ENCODE measurements at places on chromosomes 1 and 21. TPM values are rescaled to one million over a fixed set of nuclear protein-coding genes. Genes with fewer than 3 reads are reported as not detected.

DNA sequence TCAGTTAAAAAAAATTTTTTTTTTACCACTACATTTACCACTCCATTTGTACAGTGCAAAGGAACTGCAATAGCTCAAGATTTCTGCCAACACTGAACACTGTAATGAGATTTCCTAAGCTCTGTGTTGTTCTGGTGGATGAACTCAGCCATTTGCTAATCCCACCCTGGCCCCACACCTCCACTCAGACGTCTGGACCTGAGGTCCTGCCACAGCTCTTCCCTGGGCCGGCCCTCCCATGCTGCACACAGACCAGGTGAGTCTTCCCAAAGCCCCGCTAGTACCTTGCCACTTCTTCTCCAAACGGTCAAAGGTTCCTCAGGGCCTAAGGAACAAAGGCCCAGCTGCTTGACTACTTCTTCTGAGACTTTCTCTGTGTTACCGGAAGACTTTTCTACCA, 56.4 kb downstream of the SLC45A1 start:
- H3K4me1 ChIP-seq: no peaks in the 10 kb centered on the region
- H3K27ac ChIP-seq: no peak overlapping the region
- no peak for DNase-seq
- no peak overlapping the region for H3K4me3 ChIP-seq
- no peaks in the 10 kb centered on the region for H3K27me3 ChIP-seq
- peaks cover 7% of the 10 kb centered on the region for H3K36me3 ChIP-seq

DNA sequence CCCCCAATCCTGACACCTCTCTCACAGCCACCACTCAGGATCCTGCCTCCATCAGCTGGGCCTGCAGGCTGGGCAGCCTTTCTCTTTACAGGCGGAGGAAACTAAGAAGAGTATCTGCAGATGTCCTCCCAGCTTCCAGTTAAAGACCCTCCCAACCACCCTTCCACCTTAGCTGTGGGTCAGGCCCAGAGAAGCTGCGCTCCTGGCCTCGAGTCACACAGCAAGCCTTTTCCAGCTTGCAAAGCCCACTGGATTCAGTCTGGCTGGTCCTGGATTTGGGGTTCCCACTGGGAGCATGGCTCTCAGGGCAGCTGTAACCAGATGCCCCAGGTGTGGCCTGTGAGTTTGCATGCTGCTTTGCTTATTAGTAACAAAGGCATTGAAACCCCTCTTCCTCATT, 19.9 kb downstream of the KCNQ4 start:
- peaks cover 24% of the 10 kb centered on the region for H3K4me1 ChIP-seq
- no peaks in the 10 kb centered on the region for H3K36me3 ChIP-seq
- no peak overlapping the region for H3K4me3 ChIP-seq
- H3K27ac ChIP-seq: no peak overlapping the region
- no peaks in the 10 kb centered on the region for H3K27me3 ChIP-seq

GRCh38 chr1:156421939-156422601, 53.1 kb downstream of the RHBG start:
- peaks cover 16% of the 10 kb centered on the region for H3K27me3 ChIP-seq
- peaks cover 8% of the 10 kb centered on the region for H3K4me1 ChIP-seq
- no peak for DNase-seq
- no peak overlapping the region for H3K27ac ChIP-seq
- peak overlapping the region; percentile 45 for H3K4me3 ChIP-seq

GRCh38 chr1:226810681-226811080, 59.7 kb upstream of the PSEN2 start:
- no peak for DNase-seq
- no peaks in the 10 kb centered on the region for H3K36me3 ChIP-seq
- no peaks in the 10 kb centered on the region for H3K4me1 ChIP-seq
- no peak overlapping the region for H3K4me3 ChIP-seq
- no peak overlapping the region for H3K27ac ChIP-seq

GRCh38 chr1:171142416-171143385, 42.4 kb upstream of the FMO2 start:
- no peak overlapping the region for H3K4me3 ChIP-seq
- no peaks in the 10 kb centered on the region for H3K36me3 ChIP-seq
- no peaks in the 10 kb centered on the region for H3K27me3 ChIP-seq
- H3K27ac ChIP-seq: no peak overlapping the region

GRCh38 chr1:81558291-81559076, 242.2 kb upstream of the ADGRL2 start:
- H3K27ac ChIP-seq: no peak overlapping the region
- H3K27me3 ChIP-seq: no peaks in the 10 kb centered on the region
- H3K4me3 ChIP-seq: no peak overlapping the region
- DNase-seq: no peak
- no peaks in the 10 kb centered on the region for H3K36me3 ChIP-seq
- H3K4me1 ChIP-seq: no peaks in the 10 kb centered on the region

The CD2 gene
- total RNA-seq: 2.9 TPM

- peak overlapping the region; percentile 78 for H3K27ac ChIP-seq
- peaks cover 20% of the 10 kb centered on the region for H3K4me1 ChIP-seq
- DNase-seq: peak; percentile 46
- peaks cover 18% of the 10 kb centered on the region for H3K36me3 ChIP-seq
- H3K27me3 ChIP-seq: no peaks in the 10 kb centered on the region
Observed at GRCh38 chr1:160346958-160347357, 3.8 kb downstream of the NCSTN start.

DNA sequence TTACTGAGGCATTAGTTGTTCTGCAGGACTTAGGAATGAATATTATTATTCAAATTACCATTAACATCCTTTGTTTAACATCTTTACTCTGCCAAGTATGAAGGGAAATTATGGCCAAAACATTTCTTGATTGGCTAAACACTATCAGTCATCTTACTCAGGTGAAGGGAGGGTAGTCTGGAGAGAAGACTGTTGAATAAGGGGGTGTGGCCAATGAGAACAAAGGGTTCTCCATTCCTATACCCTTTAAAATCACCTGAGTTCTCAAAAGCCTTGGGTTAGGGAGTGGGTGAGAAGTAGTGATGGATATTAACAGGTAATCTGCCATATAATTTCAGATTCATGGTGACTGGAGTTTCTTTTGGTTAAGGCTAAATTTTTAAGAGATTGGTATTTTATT, 19.3 kb downstream of the CRYZL1 start:
- H3K36me3 ChIP-seq: no peaks in the 10 kb centered on the region
- no peak overlapping the region for H3K27ac ChIP-seq
- no peaks in the 10 kb centered on the region for H3K4me1 ChIP-seq
- no peaks in the 10 kb centered on the region for H3K27me3 ChIP-seq

DNA sequence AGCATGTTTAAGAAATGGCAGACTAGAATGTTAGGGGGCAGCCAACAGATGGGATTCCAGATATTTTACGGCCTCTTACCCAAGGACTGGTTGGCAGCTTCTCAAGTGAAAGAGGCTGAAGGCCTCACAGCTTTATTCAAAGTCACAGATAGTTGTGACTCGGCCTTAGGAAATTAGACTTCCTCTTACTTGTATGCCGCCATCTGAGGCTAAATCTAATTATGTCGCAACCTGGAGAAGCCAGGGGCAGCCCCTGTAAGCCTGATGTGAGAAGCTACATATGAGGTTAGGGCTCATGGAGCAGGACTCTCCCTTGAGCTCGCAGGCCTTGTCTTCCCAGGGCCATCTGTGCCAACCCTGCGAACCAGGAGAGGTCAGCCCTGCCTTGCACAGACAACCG, 352.5 kb downstream of the HHAT start:
- no peak overlapping the region for H3K27ac ChIP-seq
- no peaks in the 10 kb centered on the region for H3K36me3 ChIP-seq
- H3K4me3 ChIP-seq: no peak overlapping the region
- peaks cover 19% of the 10 kb centered on the region for H3K4me1 ChIP-seq
- no peak for DNase-seq

DNA sequence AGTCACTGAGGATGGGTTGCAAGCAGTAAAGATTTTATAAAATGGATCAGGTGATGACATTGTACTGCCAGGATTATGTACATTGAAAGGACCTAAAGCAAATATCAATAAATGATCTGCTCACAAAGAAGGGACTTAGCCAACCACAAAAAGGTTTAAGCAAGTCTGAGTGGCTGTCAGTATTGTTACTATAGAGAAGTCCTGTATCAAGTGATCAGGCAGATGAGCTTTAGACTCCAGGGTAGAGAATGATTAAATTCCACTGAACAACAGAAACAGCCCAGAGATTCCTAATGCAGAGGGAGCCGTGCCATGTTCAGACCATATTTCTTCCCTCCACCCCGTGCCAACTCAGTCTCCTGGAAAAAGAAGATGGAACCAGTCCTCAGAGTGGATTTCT, 138.9 kb downstream of the SETD4 start:
- no peak for DNase-seq
- no peaks in the 10 kb centered on the region for H3K27me3 ChIP-seq
- no peaks in the 10 kb centered on the region for H3K4me1 ChIP-seq
- no peak overlapping the region for H3K27ac ChIP-seq

The BATF3 gene
- 44.9 TPM for total RNA-seq

GRCh38 chr1:94156096-94156625, 35.2 kb upstream of the ABCA4 start:
- no peaks in the 10 kb centered on the region for H3K4me1 ChIP-seq
- no peaks in the 10 kb centered on the region for H3K27me3 ChIP-seq
- H3K27ac ChIP-seq: no peak overlapping the region
- no peak for DNase-seq
- H3K4me3 ChIP-seq: no peak overlapping the region

DNA sequence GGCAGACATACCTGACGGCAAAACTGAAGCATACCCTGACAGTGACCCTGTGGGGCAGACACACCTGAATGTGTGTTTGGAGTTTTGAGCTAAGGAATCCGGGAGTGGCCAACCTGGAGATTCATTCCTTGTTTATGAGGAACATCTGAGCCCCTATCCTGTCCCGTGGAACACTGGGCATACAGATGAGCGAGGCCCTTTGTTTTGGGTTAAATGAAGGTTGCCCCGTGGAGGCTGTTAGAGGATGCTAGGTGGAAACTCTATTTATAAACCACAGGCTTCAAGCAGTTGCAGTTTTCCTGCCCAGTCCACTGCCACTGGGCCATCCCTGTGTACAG, 18.1 kb downstream of the GALNT2 start:
- no peak for DNase-seq
- H3K27me3 ChIP-seq: no peaks in the 10 kb centered on the region
- peaks cover 5% of the 10 kb centered on the region for H3K36me3 ChIP-seq
- H3K27ac ChIP-seq: no peak overlapping the region
- no peak overlapping the region for H3K4me3 ChIP-seq

GRCh38 chr1:3119725-3120124, 50.7 kb downstream of the PRDM16 start:
- no peaks in the 10 kb centered on the region for H3K36me3 ChIP-seq
- no peak overlapping the region for H3K27ac ChIP-seq
- DNase-seq: no peak
- no peaks in the 10 kb centered on the region for H3K4me1 ChIP-seq
- no peak overlapping the region for H3K4me3 ChIP-seq
- H3K27me3 ChIP-seq: no peaks in the 10 kb centered on the region

- peak overlapping the region; percentile 99 for H3K27ac ChIP-seq
- no peak for DNase-seq
- H3K27me3 ChIP-seq: no peaks in the 10 kb centered on the region
- no peaks in the 10 kb centered on the region for H3K36me3 ChIP-seq
- H3K4me3 ChIP-seq: peak overlapping the region; percentile 37
Observed at GRCh38 chr1:235073968-235074522, 54.6 kb downstream of the TOMM20 start.

- no peak overlapping the region for H3K4me3 ChIP-seq
- H3K27ac ChIP-seq: no peak overlapping the region
- no peak for DNase-seq
- H3K4me1 ChIP-seq: peaks cover 6% of the 10 kb centered on the region
Observed at GRCh38 chr1:111733183-111733991, 5.8 kb downstream of the INKA2 start.

GRCh38 chr1:201481761-201482493, 12.9 kb upstream of the PHLDA3 start:
- H3K36me3 ChIP-seq: peaks cover 12% of the 10 kb centered on the region
- H3K4me1 ChIP-seq: peaks cover 41% of the 10 kb centered on the region
- peak overlapping the region; percentile 78 for H3K27ac ChIP-seq
- no peaks in the 10 kb centered on the region for H3K27me3 ChIP-seq
- no peak overlapping the region for H3K4me3 ChIP-seq

DNA sequence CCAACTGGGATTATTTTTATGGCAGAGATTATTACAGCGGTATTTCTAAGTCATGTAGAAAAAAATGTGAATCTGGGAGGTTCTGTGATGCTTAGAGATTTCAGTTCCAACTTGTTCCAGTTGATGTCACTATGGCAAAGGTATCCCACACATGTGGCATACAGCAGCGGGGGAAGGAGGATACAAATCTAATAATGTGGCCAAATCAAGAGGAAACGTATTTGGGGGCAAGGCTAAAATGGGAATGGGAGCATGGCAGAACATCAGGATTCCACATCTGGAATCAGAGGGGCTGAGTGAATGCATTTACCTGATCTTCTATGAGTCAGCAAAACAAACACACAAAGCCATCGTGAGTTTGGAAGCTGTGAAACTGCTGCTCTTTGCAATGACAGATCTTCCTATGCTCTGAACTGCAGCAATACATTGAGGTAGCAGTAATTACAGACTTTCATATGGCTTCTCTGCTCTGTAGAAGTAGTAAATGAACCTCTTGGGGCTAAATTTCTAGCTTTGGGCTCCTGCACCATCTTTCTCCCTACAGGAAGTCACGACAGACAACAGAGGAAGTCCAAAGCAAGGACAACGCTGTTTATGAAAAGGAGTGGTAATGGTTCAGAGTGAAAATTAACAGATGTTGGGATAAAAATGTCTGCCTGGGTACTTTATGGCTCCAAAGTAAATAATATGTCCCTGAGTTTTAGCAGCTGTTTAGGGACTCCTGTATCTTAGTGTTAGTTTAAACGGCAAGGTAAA, 55.5 kb downstream of the GABPA start:
- no peak overlapping the region for H3K27ac ChIP-seq
- no peaks in the 10 kb centered on the region for H3K27me3 ChIP-seq
- no peaks in the 10 kb centered on the region for H3K4me1 ChIP-seq
- H3K4me3 ChIP-seq: peak overlapping the region; percentile 38
- no peak for DNase-seq

The TMEM52 gene
- not detected for total RNA-seq

Measured in GM12878 (cell line).